ENCODE measurements at places on chromosomes 16 and 17.

DNA sequence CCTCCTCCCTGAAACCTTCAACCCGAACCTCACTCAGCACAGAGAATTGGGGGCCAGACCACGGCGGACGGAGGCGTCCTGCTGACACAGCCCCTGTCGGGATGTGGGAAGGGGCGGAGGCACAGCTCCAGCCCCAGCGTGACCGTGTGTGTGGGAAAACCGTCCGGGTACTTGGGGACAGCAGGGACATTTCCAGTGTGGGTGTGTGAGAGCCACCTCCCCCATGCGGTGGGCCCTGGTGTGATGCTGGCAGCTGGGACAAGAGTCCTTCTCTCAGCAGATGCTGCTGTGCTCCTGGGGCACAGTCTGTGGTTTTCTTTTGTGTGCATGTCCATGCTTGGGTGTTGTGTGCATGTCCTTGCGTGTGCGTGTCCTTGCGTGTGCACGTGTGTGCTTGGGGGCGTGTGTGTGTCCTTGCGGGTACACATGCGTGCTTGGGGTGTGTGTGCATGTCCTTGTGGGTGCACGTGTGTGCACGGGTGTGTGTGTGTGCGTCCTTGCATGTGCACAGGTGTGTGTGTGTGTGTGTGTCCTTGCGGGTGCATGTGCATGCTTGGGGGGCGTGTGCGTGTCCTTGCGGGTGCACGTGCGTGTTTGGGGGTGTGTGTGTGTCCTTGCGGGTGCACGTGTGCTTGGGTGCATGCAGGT, 16.9 kb downstream of the CENPX start:
- DNase-seq: no peak

DNA sequence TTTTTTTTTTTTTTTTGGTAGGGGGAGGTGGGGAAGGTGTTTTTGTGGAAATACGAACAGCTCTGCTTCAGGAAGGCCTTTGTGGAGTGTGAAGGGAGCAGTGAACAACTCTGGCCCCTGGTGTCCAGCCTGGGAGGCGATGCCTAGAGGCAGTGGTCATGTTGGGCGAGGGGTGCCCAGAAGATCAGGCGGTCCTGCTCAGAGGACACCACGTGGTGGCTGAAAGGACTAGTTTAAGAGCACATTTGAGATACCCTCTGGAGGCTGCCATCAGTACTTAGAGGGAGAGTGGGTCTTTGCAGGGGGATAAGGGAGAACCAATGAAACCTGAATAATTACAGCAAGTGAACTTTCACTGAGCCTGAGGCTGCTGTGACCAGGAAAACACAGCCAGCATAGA, 40.1 kb upstream of the RHOT1 start:
- no peak for DNase-seq

DNA sequence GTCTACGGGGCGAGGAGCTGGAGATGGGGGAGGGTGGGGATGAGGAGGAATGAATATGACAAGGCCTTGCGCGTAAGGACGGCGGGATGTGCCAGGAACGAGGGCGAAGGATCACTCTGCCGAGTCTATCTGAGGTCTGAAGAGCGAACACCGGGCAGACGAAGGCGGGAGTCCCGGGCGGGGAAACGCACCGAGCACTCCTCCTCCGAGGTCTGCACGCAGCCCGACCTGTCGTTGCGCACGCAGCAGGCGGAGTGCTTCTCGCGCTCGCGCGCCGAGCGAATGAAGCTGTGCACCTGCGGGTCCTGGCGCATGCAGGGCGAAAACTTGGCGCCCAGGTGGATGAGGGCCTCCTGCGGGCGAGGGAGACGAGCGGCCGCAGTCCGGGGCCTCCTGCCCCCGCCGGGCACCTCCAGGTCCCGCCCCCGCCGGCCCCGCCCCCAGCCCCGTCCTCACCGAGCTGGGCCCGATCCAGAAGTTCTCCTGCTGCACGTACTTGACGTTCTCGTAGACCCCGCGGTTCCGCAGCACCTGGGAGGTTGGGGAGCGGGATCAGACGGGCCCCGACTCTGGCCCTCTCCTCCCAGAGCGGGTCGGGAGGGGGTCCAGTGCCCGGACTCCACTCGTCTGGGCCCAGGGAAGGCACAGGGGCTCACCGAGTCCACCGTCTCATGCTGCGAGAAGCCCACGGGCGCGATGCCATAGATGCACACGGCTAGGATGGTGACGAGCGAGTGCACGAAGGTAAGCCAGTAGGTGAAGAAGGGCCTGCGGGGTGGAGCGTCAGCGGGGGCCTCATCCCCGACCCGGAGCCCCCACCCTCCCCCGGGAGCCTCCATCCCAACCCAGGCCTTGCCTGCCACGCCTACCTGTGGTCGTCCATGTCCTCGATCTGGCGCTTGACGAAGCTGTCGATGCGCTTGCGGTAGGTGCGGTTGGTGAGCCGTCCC, 7.6 kb downstream of the SNRNP25 start:
- DNase-seq: no peak

DNA sequence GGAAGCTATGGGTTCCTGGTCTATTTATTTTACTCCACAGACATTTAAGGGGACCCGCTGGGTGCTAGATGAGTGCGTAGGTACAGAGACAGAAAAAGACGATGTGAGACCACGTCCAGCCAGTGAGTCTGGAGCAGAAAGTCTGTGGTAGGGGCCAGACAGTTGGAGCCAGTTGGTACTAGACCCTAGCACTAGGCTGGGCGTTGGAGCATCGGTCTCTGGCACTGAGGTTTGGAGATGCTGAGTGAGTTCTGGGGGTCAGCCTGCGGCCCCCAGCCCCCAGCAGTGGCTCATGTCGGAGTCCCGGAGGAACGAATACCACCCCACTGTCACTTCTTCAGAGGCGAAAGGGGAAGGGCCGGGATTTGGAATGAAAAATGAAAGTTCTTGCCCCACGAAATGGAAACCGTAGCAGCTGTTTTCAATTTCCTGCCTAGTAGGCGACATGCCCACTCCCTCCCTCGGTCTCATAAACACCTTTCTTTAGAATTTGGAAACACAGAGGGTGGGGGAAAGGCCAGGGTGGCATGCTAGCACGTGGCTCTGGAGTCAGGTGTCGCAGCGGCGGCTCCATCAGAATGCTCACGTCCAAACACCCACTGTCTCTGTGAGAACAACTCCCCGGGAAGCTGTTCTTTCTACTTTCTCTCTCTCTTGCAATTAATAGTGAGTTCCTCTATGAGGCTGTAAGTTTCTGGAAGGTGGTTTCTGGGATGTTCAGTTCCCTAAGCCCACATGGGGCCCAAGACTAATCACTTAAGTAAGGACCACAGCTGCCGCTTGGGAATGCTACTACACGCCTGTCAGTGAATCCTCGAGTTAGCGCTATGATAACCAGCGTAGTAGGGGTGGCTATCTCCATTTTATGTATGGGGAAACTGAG, 96.8 kb downstream of the IRF8 start:
- DNase-seq: no peak

DNA sequence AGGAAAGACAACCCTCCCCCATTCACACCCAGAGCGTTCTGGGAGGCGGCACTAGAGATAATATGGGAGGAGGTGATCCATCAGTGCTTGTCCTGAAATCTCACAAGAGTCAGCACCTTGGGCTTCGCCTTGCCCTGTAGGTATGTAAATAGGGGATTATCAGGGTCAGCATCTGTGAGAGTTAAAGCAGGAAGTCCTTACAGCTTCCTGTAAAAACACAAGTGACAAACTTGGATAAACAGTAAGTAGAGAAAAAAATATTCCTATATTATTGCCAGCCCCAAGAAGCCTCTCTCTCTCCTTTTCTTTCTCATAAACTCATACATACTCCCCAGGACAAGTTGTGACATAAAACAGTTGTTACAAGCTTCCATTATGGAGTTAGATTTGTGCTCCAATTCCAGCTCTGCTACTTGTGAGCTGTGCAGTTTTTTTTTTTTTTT, 187.7 kb downstream of the MAF start:
- no peak for DNase-seq

DNA sequence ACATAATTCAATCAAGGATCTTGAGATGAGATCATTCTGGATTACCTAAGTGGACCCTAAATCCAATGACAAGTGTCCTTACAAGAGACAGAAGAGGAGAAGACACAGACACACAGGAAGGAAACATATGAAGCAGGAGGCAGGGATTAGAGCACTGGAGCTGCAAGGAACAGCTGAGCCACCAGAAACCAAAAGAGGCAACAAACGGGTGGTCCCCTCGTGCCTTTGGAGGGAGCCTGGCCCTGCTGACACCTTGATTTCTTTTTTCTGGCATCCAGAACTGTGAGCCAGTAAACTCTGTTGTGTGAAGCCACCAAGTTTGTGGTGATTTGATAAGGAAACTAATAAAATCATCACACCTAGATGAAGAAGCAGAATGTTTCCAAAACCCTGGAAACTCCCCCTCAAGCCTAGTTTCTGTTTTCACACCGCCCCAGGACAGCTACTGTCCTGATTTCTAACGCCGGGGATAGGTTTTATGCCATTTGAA, 115.2 kb downstream of the PITPNC1 start:
- DNase-seq: no peak

- DNase-seq: no peak
Observed at GRCh38 chr16:3145660-3146059, 10.8 kb downstream of the ZNF213 start.

GRCh38 chr16:63223851-63224250, 1187.6 kb upstream of the CDH8 start:
- no peak for DNase-seq

DNA sequence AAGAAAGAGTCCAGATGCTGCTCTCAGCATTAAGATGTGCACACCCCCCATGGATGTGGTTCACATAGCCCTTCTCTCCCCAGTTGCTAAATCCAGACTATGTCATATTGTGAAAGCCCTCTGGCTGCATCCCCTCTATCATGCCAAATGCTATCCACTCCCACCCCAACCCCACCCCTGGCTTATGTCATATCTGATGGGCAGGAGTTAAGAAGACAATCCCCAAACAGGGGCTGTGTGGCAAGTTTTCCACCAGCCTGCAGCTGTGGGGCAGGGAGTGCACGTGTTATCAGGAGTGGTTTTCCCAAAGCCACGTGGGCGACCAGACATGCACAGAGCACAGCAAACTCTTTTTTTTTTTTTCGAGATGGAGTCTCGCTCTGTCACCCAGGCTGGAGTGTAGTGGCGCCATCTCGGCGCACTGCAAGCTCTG, 10.0 kb downstream of the FAM117A start:
- no peak for DNase-seq

- DNase-seq: peak; percentile 68
Observed at GRCh38 chr17:726271-726919, 6.0 kb upstream of the TLCD3A start.

- DNase-seq: no peak
Observed at GRCh38 chr17:65434251-65434650, 127.2 kb downstream of the AXIN2 start.

- DNase-seq: no peak
Observed at GRCh38 chr17:81878294-81878693, 7.2 kb upstream of the ARHGDIA start.

GRCh38 chr16:81758376-81758775, 20.7 kb upstream of the PLCG2 start:
- DNase-seq: peak; percentile 65
